Osteoblast (primary cell): ENCODE measurements at places on chromosomes 2 and 18. TPM values are rescaled to one million over a fixed set of nuclear protein-coding genes. Genes with fewer than 3 reads are reported as not detected.

SNED1 gene
- 94.8 and 127 TPM in 2 replicates for total RNA-seq

DNER gene
- 0.36 and 1.2 TPM in 2 replicates for total RNA-seq

DQX1 gene
- not detected in 2 replicates for total RNA-seq

SEMA4C gene
- 28.0 and 29.7 TPM in 2 replicates for total RNA-seq

NYAP2 gene
- under 0.01 TPM in 1 of 2 replicates, not detected in the other for total RNA-seq

ARL6IP6 gene
- 18.6 and 20.6 TPM in 2 replicates for total RNA-seq

EFEMP1 gene
- 1,402 and 1,564 TPM in 2 replicates for total RNA-seq

SCN1A gene
- 0.59 and 0.72 TPM in 2 replicates for total RNA-seq

MEIS1 gene
- 11.9 and 15.9 TPM in 2 replicates for total RNA-seq

ATP6V1B1 gene
- total RNA-seq = 0.88 and 2.5 TPM in 2 replicates

MALL gene
- 4.4 and 5.1 TPM in 2 replicates for total RNA-seq

AQP12A gene
- not detected in 2 replicates for total RNA-seq

POTEC gene
- 0.29 and 0.36 TPM in 2 replicates for total RNA-seq

RTTN gene
- 11.2 and 15.6 TPM in 2 replicates for total RNA-seq

CROCC2 gene
- under 0.01 TPM in 2 replicates for total RNA-seq

PLCD4 gene
- 2.5 and 4.4 TPM in 2 replicates for total RNA-seq

MC5R gene
- total RNA-seq = 0.36 and 0.59 TPM in 2 replicates

GYPC gene
- total RNA-seq = 101 TPM in 2 replicates

MAL gene
- total RNA-seq = not detected in 2 replicates

MROH2A gene
- not detected in 2 replicates for total RNA-seq

MDH1B gene
- total RNA-seq = 0.88 and 2.2 TPM in 2 replicates

VWA3B gene
- 0.59 TPM in 1 of 2 replicates, not detected in the other for total RNA-seq

INPP5D gene
- total RNA-seq = under 0.01 TPM in 2 replicates

DHRS9 gene
- total RNA-seq = not detected in 2 replicates

PAX8 gene
- total RNA-seq = 1.8 and 2.9 TPM in 2 replicates

OTOS gene
- not detected in 2 replicates for total RNA-seq

ANKRD23 gene
- 1.8 and 2.1 TPM in 2 replicates for total RNA-seq

LHCGR gene
- total RNA-seq = not detected in 2 replicates

TRIM54 gene
- not detected in 2 replicates for total RNA-seq

WNT10A gene
- not detected in 2 replicates for total RNA-seq

NFATC1 gene
- 5.3 and 6.2 TPM in 2 replicates for total RNA-seq

CRYGC gene
- total RNA-seq = not detected in 2 replicates

ATF2 gene
- 80.7 and 81.3 TPM in 2 replicates for total RNA-seq

REG1B gene
- total RNA-seq = not detected in 2 replicates

CYP27A1 gene
- 21.2 and 25.0 TPM in 2 replicates for total RNA-seq

SLC9A4 gene
- total RNA-seq = not detected in 2 replicates

MYO7B gene
- total RNA-seq = under 0.01 TPM in 2 replicates

YES1 gene
- total RNA-seq = 97.5 and 99.5 TPM in 2 replicates

CMPK2 gene
- total RNA-seq = 2.1 and 2.2 TPM in 2 replicates

CRYGD gene
- total RNA-seq = not detected in 2 replicates

CD302 gene
- total RNA-seq = 14.5 and 18.9 TPM in 2 replicates

SLC8A1 gene
- total RNA-seq = 77.2 and 82.9 TPM in 2 replicates

PROKR1 gene
- total RNA-seq = not detected in 2 replicates

RTKN gene
- 14.1 and 16.2 TPM in 2 replicates for total RNA-seq

SATB2 gene
- 53.2 and 54.5 TPM in 2 replicates for total RNA-seq

STAT4 gene
- 11.5 and 16.6 TPM in 2 replicates for total RNA-seq

EFHD1 gene
- total RNA-seq = 2.4 and 3.6 TPM in 2 replicates

CCT4 gene
- total RNA-seq = 116 and 117 TPM in 2 replicates

LYG2 gene
- not detected in 2 replicates for total RNA-seq

PLB1 gene
- 0.36 and 0.88 TPM in 2 replicates for total RNA-seq

GALNT1 gene
- 775 and 796 TPM in 2 replicates for total RNA-seq

ATG9A gene
- 56.0 and 60.8 TPM in 2 replicates for total RNA-seq

LRATD1 gene
- total RNA-seq = 5.8 and 10.0 TPM in 2 replicates

PPP1R1C gene
- 0.29 and 0.36 TPM in 2 replicates for total RNA-seq
